ENCODE measurements at places on chromosomes 4 and X.

GRCh38 chrX:154363706-154364439 is 10.6 kb downstream of the FLNA start:
- DNase-seq, result no peak

GRCh38 chrX:70132877-70133302 is 357 bp upstream of the IGBP1 start:
- DNase-seq, result no peak

DNA sequence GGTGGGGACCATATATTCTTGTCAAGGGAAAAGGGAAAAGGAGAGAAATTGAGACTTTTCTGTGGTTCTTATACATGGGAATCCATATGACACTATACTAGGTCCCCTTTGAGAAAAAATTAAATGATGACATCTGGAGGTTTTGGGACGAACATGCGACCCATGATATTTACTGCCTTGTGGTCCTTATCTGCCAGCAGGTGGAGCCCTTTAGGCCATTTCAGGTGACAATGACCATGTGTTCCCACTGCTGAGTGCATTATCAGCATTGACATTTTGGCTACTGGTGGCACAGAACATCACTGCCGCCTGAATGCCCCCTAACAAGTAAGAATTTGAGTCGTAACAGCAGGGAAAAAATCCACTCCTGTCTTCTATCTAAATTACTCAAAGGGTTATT is 843.4 kb downstream of the FSTL5 start:
- peak; percentile 10 for DNase-seq

GRCh38 chr4:146124023-146124680 is 51.4 kb upstream of the LSM6 start:
- DNase-seq, result no peak

- no peak for DNase-seq
Observed at GRCh38 chr4:54654753-54655152, 3.0 kb upstream of the KIT start.

GRCh38 chrX:107827852-107828251 is 2.2 kb downstream of the MID2 start:
- DNase-seq, result no peak

DNA sequence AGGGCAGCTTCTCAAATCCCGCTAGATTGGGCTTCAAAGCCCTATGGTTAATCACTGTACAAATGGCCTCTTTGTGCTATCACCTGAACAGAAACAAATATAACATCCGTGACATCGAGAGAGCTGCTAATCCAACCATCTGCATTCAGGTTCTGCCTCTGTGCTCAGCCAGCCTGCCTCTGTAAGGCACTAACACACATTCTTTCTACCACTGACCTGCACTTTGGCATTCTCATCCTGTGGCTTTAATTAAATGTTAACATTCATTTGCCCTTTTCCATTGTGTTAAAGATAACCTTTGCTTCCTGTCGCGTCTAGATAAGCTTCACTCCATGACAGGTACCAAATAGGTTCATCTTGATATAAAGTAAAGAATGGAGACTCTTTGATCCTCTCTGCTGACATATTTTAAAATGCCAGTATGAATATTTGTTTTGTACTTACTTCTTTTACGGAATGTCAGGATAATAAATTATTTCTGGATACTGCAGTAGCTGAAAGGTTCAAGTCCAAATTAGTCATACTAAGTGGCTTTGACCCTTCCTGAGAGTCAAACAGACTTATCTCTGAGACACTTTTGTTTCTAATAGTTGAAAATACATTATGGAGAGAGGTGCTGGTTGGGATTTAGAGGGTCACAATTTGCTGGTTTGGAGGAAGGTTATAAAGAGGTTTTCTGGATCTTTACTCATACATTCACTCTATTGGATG is 505.7 kb downstream of the PACRGL start:
- DNase-seq, result no peak

GRCh38 chrX:47749185-47749967 is 87.3 kb upstream of the ZNF81 start:
- DNase-seq, result peak; percentile 6

DNA sequence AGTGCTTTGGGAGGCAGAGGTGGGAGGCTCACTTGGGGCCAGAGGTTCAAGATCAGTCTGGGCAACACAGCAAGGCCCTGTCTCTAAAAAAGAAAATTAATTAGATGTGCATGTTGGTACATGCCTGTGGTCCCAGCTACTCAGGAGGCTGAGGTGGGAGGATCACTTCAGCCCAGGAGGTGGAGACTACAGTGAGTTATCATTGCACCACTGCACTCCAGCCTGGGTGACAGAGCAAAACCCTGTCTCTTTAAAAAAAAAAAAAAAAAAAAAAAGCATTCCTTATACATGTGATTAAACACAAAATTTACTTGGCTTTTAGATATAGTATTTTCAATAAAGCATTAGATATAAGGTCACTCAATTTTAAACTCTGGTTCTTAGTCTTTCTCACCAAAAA is 34.9 kb downstream of the SMARCA1 start:
- no peak for DNase-seq

DNA sequence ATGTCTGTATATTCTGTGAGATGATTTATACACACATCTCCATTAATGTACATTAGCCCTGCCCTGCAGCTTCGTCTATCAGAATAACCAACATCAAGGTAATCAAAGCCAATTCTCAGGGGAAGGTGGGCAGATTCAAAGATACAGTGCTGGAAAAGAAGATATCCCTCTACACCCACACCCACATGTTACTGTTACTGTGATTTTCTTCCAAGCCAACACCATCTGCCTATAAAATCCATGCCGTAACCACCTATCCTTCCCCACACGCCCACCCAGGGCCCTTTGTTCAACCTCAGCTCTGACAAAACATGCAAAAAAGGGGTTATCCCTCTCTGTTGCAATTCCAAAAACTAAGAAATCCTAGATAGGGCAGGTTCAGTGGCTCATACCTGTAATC is 20.0 kb downstream of the OPHN1 start:
- no peak for DNase-seq

- peak; percentile 82 for DNase-seq
Observed at GRCh38 chr4:159508917-159509500, 406.1 kb downstream of the RAPGEF2 start.

- peak; percentile 51 for DNase-seq
Observed at GRCh38 chr4:156619154-156619934, 352.3 kb downstream of the PDGFC start.

DNA sequence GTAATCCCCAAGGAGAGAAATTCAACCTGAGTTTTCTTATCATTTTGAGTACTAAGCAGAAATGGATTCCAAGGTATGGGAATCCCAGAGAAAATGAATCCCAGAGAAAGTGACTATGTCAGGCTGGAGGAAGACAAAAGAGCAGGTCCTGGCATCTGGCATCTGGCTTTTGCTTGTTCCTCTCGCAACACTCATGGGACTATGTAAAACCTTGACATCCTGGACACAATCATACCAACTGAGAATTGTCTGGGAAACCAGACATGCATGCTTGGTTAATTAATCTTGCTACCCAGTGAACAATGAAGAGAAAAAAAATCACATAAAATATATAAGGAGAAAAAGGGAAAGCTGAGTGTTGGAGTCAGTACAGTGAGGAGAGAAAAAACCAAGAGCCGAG is 12.9 kb downstream of the DCAF8L1 start:
- no peak for DNase-seq

DNA sequence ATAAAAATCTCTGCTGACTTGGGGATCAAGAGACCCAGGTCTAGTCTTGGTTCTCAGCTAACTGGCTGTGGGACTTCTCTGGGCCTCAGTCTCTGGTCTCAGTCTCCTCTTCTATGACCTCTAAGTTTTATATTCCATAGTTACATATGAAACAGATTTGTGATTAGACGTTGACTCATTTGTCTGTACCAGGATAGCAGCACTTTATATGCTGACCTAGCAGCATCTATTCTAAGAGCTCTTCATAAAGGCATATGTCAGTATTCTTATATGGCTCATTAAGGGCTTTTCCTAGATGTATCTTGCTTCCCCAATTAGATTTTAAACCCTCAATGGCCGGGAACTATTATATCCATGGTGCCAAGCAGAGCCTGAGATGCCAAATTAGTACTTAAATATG is 12.7 kb downstream of the GRPR start:
- no peak for DNase-seq

DNA sequence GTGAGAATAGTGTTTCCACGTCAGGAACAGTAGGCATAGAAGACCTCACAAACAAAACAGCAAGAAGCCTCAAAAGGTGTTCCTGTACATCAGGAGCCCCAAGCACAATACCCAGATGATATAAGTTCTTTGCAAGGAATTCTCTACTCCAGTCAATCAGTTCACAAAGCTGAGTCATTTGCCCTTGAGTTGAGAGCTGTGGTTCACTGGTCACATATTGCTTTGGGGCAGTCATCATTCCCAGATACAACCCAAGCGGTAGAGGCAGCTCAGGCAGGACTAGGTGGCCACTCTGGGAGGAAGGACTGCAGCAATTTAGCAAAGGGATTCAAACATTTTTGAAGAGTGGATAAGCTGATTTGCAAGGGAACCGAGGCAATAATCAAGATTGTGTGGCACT is 551.5 kb upstream of the ZFP42 start:
- DNase-seq, result no peak

- DNase-seq, result peak; percentile 92
Observed at GRCh38 chr4:138235419-138235952, 6.7 kb downstream of the SLC7A11 start.

DNA sequence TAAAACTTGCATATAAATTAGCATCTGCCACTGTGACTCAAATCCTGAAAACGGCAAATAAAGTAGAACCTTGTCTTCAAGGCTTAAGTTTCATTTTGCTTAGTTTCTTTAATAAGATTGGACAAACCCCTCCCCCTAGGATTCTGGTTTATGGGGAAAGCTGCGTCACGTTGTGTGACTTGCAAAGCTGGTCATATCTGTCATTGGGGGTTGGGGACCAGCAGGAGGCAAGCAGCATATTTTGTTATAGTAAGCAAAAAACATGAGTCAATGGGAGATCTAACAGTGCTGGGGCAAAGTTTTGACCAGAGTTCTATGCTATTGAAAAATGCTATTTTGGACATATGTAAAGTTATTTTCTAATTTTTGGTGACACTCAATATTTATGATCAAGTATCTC is 407.3 kb downstream of the PCDH18 start:
- DNase-seq, result peak; percentile 30

GRCh38 chrX:26631385-26631784 is 415.4 kb downstream of the MAGEB5 start:
- DNase-seq, result no peak

- peak; percentile 36 for DNase-seq
Observed at GRCh38 chr4:1967512-1968149, 41.1 kb downstream of the NELFA start.

DNA sequence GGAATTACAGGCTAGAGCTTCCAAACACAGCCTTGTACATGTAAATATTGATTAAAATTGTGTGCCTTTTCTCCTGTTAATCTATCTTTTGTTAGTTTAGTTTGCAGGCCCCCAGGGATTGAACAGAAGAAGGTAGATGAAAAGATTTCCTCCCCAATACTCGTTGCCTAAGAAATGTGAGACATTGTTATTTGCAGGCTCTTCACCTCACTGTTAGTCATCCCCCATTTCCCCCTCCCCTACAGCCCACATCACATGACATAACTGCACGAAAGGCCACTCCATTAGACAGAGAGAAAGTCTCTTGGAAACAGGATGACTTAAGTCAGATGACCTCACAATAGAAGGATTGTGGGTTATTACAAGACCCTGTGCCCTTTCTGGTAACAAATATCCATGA is 13.3 kb upstream of the MID1 start:
- peak; percentile 94 for DNase-seq

DNA sequence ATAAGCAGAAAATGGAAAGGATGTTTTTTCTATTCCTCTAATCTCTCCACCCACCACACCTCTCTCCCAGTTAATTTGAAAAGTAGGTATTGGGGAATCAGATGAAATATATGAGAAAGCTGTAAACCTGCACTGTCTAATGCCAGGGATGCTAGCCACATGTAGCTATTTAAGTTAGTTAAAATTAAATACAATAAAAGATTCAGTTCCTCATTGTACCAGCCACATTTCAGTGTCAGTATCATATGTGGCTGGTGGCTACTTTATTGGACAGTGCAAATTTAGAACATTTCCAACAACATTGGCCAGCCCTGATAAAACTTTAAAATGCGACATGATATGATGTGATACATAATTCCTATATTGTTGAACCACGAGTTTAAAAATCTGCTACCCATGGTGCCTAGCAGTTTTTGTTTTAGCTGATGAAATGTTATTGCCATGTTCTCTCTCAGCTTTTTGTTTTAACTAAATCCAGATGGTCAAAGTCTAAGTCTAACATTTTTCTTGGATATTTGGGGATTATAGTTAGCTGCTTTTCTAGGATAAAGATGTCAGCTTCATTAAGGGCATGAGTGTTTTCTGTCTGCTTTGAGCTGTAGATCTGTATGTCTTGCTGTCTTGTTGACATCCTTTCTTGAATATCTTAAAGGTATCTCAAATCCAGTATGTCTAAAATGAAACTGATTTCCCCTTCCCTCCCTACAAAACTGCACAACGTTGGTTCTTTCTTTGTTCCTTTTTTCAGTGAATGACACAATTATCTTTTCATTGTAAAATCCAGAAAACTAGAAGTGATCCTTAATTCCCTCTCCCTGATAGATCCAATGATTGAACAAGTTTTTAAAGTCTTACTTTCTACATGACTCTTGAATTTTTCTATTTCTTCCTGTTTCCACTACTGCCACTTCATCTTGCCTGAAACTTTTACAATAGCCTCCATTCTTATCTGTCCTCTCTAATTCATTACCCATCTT is 6.2 kb downstream of the ARFIP1 start:
- no peak for DNase-seq

DNA sequence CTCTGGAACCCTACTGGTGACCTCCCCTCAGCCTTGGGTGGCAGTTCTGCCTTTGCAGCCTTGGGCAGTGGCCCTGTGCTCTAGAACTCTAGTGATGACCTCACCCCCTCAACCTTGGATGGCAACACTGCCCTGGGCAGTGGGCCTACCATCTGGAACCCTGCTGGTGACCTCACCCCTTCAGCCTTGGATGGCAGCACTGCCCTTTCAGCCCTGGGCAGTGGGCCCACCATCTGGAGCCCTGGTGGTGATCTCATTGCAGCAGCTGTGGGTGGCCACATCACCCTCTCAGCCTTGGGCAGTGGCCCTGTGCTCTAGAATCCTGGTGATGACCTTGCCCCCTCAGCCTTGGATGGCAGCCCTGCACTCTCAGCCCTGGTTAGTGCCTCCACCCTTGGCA is 129.3 kb downstream of the RBMX2 start:
- DNase-seq, result no peak

DNA sequence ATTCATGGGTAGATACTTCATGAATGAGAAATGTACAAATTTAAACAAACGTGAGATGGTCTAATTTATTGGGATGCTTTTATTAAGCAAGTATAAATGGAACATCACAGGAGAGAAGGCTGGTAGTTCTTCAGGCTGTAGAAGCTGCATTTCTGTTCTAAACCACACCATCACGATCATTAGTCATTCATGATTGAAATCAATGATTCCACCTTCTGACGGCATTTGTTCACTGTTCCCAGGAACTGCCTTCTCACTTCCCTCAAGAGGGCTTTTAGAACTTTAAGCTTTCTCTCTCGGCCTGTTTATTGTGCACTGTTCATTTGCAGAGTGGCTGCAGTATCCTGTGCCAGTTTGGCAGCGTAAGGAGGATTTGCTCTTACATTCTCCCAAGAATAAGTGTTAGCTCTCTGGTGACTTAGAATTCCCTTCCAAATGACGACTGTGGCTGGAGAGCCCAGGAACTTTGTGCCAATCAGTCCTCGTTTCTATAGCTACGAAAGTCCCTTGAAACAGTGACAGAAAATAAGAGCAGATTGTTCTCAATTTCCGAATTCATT is 54.7 kb downstream of the MFAP3L start:
- peak; percentile 75 for DNase-seq

Measured in astrocyte (in vitro differentiated cells and primary cell).